Fibroblast of skin of right quadriceps (primary cell): ENCODE measurements at places on chromosomes 1 and 21.

GRCh38 chr1:159839116-159839849 lies 12.6 kb downstream of the SLAMF8 start:
- DNase-seq: no peak

GRCh38 chr1:160103658-160104408 lies 5.4 kb upstream of the IGSF8 start:
- DNase-seq: no peak

GRCh38 chr1:241799416-241799815 lies 48.6 kb upstream of the EXO1 start:
- DNase-seq: no peak

GRCh38 chr1:241488739-241489138 lies 30.8 kb downstream of the FH start:
- no peak for DNase-seq

DNA sequence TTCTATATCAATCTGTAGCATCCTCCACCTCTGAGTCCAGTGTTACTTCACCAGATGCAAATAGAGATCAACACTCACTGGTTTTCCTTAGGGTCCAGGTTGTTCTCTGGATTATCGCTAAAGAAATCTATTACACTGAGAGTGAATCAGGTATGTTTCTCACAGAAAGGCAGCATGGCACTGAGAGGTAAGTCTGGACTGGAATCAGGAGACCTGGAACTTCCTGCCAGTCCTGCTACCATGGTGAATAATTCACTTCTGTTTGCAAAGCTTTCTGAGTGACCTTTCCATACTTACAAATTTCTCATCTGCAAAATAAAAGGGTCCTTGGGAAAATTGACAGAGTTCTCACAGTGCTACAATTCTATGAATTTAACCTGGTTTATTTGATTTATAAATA lies 1583.3 kb downstream of the MRPL39 start:
- DNase-seq: no peak

DNA sequence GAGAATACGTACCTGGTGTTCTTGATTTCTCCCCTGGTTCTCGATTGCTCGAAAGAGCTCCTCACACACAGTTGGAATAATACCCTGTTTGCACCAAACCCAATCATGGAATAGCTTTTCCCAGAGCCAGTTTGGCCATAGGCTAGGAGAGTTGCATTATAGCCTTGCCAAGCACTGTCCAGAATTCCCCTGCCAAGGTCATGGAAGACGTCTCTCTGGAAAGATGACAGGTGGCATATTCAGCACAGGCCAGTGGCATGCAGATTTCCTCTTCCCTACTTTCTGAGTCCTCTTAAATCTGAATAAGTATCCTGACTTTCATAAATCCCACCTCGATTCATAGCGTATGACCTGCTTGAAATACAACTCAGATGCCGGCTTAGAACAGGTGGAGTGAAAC lies 96.5 kb downstream of the SCCPDH start:
- DNase-seq: no peak

GRCh38 chr1:179516976-179517705 lies 58.6 kb downstream of the NPHS2 start:
- DNase-seq: no peak

GRCh38 chr1:169925505-169926482 lies 32.1 kb upstream of the SCYL3 start:
- DNase-seq: no peak

GRCh38 chr1:116826818-116827606 lies 72.8 kb downstream of the CD2 start:
- no peak for DNase-seq

GRCh38 chr1:231818337-231818736 lies 191.7 kb downstream of the DISC1 start:
- peak; percentile 40 for DNase-seq

GRCh38 chr21:46561445-46562090 lies 43.3 kb downstream of the S100B start:
- no peak for DNase-seq
